ENCODE measurements at places on chromosomes 2 and 18.
A peak's percentile ranks its signal among the peaks of the same experiment; 100 is the strongest.

DNA sequence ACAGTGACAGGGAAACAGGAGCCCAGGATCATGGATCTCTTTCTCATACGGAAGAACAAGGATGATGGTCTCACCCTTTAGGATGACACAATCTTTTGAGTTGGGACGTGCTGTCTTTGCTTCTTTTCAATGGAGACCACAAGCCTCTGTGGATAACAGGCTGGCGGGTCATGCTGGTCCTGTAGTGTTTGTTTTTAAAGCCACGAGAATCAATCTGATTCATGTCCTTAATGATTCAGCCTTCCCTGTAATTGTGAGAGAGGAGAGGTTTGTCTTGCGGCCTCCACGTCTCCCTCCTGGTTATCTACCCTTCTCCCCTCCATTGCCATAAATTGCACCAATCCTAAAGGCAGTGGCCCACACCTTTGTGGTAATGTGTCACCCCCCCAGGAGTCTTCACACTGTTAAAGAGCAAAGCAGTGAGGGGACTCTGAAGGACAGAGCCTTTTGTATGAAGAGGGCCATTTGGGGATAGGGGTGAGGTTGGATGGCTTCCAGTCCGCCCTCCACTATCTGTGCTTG is 87.7 kb upstream of the TGFA start:
- DNase-seq: no peak

DNA sequence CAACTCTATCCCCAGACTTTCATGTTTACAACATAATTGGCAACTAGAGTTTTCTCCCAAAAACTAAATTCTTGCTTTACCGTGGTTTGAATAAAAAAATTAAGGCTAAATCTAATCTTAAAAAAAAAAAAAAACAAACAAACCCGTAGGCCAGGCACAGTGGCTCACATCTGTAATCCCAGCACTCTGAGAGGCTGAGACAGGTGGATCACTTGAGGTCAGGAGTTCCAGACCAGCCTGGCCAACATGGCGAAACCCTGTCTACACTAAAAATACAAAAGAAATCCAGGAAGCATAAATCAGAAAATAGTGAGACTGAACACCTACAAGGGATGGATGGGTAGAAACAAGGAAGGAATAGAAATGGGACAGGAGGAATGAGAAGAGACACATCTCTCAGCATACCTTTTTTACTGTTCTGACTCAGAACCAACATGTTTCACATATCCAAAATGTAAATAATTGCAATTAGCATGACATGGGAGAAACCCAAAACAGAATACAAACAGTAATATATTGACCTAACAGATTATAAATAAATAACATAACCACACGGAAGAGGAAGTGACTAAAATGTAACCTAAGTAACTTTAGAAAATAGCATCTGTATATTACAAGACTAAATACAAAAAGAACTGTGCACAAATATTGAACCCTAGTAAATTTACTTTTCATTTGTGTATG is 17.5 kb downstream of the MGAT4A start:
- DNase-seq: no peak

- DNase-seq: no peak
These were observed 28.7 kb downstream of the SRSF7 start for GRCh38 chr2:38722271-38723061.

GRCh38 chr2:137192366-137193310 is 427.3 kb downstream of the THSD7B start:
- DNase-seq: no peak

DNA sequence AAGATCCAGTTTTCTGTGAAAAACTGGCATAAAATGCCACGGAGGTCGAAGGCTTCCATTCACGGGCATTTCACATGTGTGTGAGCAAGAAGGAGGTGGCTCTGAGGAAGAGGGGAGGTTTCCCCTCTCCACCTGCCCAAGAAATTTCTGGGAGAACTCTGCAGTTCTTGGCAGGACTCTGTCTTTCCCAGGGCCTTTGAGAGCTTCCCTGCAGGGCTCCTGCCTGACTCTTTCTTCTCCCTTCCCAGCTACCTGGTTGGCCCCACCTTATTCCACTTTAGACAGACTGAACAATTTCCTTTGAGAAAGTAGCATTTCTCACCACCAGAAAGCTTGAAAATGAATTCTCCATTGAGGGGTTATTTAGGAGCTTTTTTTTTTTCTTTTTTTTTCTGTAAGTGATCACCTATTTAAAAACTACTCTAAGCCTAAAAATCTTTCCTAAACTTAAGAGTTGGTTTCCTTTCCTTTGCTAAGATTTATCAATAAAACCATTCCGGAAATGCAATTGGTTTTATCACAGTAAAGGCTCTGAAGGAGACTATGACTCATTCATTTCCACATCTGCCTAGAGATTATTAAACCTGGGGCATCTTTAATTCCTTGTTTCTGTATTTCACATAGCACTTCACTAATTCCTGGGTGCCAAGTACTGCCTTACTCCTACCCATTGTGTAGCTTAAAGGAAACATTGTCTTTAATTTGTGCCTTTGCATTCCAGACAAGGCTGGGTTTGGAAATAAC is 59.3 kb downstream of the UNC80 start:
- no peak for DNase-seq

DNA sequence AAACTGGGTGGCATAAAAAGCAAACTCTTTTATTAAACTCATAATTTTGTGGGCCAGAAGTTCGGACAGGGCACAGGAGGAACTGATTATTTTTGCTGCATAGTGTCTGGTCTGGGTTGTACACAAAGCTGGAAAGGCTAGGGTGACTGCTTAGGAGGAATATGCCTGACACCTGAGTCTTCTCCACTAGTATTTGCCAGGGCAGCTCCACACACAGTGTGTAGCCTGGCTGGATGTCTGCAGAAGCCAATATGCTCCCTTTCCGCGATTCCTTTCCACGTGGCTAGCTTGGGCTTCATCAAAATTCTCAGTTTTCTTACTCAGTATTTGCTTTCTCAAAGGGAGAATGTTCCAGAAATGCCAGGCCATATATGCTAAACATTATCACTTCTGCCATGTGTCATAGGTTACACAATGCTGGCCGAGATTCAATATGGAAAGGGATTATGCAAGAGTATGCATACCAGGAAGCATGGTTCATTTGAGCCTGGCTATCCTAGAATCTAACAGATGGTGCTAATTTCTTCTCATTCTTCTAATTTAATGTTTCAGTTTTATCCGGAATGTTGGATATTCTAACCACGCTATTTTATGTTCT is 142.7 kb upstream of the DOK6 start:
- no peak for DNase-seq

- DNase-seq: no peak
These were observed 57.7 kb downstream of the BIN1 start for GRCh38 chr2:127048969-127049897.

DNA sequence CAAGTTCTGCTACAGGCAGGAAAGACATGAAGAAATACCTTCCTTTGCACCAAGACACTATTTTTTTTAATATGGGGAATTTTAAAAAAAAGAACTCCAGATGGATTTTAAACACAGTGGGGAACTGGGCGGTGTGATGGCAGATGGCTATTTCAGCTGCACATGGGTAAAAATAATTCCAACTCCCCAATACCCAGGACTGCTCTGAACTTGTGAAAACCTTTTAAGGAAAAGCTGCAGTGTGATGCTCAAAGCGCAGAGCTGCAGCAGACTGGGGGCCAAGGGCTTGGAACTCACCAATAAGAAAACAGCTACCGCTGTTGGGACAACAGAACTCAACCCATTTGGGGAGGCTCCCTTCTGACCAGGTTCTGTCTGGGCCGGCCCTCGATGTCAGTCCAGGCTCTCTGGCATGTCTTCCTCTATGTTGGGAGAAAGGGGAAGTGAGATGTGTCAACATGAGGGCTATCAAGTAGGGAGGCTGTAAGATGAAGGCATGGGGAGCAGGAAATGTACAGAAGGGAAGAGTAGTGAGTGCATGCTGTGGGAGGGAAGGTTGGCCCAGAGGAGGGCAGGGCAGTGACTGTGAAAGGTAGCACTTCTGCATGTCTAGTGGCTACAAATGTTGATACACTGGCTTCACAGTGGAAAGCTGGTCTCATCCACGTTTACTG is 64.0 kb upstream of the SLC14A2 start:
- DNase-seq: no peak

DNA sequence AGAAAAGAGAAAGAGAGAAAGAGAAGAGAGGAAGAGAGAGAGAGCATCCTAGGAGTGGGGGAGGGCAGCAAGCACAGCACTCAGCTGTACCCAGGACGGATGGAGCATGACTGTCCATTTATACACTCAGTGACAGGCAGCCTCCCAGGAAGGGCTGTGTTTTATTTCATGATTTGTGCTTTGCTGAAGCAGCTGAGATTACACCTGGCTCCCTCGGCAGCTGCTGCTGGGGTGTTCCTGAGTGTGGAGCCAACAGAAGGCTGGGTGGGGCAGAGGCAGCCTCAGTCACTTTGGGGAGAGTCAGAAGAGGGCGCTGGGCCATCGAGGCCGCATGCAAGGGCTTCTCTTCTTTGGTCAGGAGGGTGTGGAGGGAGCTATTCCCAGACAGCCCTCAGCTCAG is 47.8 kb upstream of the TEX51 start:
- DNase-seq: no peak

DNA sequence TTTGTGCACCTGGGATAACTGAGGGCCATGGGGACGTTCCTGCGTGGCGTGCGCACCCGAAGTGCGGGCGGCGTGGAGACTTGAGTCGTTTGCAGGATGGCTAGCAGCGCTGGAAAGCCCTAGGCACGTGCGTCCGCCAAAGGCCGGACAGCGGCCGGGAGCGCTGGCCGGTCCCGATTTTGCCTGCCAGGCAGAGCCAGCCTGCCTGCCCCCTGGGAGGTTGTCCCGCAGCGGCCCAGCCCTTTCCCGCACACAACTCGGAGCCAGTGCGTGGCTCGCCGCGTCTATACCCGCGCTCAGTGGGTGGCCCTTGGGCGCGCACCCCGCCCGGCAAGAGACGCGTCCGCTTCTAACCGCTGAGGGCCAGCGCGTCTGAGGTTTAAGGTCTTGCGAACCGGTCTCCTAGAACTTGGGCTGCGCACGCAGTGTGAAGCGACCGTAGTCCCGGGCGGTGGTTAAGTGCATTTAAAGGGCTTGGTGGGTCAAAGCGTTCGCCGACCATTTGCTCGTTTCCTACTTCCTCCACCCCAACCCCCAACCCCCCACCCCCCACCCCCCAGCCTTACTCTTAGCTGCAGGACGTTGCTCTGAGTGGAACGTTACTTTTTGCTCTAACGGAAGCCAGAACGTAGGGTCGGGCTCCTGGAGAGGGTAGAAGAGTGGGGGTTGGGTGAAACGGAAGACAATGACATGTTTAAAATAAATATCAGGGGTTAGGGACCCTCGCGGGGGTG is 627 bp downstream of the CDCA7 start:
- DNase-seq: no peak

DNA sequence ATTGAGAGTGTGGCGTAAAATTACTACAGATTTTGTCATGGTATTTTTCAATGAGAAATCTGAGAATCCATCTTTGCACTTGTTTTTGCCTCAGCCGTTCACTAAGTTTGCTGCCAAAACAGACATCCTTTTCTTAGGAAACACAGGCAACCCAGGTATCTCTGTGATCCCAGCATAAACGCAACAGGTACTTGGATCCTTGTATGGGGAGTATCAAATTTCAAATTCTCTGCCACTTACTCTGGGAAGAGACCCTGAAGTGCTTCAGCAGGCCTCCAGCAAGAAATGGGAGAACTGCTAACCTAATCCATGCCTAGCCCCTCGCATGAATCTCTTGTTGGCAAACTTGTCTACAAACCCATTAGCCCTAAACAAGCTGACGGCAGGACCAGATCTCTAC is 83.1 kb downstream of the BCL11A start:
- no peak for DNase-seq

DNA sequence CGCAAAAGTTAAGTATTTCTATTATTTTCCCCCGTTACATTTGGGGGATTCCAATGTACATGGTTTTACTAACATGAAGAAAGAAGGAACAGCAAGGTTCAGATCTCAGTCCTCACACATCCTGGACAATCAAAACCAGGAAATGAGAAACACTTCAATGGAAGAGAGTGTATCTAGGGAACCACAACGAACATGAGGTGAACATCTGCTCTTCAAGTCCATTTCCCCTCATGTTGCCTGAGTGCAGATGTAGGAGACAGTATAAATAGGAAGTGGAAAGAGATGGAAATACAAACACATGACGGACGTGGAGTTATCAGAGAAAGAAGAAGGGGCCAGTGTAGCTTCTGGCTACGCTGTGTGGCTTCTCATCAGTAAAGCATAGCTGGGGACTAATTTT is 52.6 kb downstream of the CHN1 start:
- DNase-seq: no peak

DNA sequence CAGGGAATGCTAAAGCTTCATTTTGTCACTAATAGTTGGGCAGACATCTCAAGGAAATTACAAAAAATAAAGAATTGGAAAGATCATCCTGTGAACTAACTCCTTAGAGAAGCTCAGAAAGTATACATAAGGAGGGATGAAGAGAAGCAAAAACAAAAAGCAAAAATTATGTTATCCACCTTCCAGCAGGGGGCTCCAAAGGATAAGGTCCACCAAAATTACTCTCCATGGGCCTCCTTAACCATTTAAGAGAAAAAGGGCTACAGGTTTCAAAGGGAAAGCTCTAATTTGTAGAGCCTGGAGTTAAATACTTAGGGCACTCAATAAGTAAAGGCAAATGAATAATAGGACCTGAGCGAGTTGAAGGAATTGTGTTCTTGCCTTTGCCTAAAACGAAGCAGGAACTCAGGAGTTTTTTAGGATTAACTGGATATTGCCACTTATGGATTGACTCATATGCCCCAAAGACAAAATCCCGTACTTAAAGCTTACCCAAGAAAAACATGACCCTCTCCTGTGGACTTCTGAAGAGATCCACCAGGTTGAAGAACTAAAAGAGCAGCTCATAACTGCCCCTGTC is 1167.9 kb downstream of the DSC3 start:
- peak; percentile 68 for DNase-seq

GRCh38 chr2:240956171-240956934 is 42.1 kb upstream of the SNED1 start:
- DNase-seq: no peak

- DNase-seq: no peak
These were observed 49.5 kb downstream of the TFCP2L1 start for GRCh38 chr2:121235542-121235941.

- no peak for DNase-seq
These were observed 58.9 kb upstream of the SLC1A4 start for GRCh38 chr2:64930258-64930671.

GRCh38 chr18:39481281-39481680 is 1915.7 kb upstream of the CELF4 start:
- no peak for DNase-seq

- no peak for DNase-seq
These were observed 95.3 kb upstream of the RMDN2 start for GRCh38 chr2:37829616-37830395.
